MM.1S (cell line): ENCODE measurements at places on chromosomes 1 and 21.

DNA sequence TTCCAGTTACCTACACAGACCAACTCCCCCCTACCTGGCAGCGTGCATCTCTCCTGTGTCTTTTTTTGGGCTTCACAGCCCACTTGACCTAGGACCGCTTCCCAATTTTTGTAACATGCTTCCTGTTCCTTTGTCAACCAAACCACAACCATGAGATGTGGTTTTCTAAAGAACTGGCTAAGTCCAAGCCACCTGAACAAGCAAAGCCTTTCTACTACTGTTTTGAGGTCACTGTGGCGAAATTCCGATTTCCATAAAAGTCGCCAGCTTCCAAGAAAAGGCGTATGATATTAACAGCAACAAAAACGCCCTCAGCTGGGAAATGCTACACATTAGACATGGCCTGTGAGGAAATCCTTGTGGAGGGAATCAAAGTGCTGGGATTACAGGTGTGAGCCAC is 12.7 kb upstream of the AK2 start:
- DNase-seq, result no peak

DNA sequence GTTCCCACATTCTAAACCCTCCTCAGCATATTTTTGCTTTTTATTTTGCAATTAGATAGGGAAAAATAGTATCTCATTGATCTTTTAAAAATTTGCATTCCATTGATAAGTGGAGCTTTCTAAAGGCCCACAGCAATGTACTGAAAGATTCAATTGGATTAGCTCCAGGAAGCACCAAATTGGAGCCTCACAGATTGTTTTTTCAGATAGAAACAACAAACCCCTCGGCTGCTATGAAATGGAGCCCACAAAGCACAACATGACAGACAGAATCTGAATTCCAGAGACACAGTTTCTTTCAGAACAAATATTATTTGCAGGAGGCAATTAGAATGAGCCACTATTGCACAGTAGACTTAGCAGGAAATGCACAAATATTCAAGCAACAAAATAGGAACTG is 58.9 kb upstream of the KIF26B start:
- no peak for DNase-seq

DNA sequence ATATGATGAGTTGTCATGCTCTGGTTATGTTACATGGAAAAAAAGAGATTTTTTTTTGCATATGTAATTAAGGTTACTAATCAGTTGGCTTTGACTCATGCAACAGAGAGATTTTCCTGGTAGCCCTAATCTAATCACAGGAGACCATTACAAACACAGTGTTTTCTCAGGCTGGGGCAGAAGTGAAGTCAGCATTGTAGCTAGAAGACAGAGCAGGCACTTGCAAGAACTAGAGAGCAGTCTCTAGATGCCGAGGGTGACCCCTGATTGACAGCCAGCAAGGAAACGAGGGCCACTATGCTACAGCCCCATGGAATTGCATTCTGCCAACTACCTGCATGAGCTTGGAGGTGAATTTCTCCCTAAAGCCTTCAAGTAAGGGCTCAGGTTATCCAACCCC is 151.3 kb downstream of the RUNX1 start:
- DNase-seq, result no peak

DNA sequence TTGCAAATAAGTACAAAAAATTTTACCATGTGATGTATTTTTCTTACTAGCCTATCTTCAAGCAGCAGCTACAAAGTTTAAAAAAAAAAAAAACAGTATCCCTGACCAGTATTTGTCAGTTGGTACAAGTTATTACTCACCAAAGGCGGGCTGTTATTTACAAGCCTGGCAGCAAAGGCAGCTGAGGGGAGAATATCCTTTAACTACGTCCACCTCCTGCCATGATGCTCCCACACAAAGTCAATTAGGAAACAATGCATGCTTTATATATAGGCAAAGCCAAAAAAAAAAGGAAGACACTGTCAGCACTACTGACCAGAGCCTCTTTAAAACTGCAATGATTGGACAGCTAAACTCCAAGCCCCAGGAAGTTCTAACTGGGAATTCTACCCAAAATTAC is 13.7 kb downstream of the PSMA5 start:
- DNase-seq, result no peak

DNA sequence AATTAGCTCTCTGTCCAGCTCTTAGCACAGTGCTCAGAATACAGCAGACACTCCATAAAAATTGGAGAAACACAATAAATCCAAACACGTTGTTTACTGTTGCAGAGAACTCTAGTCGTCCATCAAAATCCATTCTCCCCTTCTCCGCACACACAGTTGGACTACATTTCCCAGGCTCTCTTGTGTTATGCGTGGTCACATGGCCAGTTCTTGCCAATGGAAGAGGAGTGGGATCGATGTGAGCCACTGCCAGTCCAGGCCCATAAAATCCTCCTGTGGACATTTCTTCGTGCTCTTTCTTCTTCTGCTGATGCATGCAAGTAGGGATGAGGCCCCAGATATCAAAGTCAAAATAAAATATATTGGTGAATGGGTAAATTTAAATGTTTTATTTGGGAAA is 114.3 kb upstream of the FMN2 start:
- DNase-seq, result no peak

DNA sequence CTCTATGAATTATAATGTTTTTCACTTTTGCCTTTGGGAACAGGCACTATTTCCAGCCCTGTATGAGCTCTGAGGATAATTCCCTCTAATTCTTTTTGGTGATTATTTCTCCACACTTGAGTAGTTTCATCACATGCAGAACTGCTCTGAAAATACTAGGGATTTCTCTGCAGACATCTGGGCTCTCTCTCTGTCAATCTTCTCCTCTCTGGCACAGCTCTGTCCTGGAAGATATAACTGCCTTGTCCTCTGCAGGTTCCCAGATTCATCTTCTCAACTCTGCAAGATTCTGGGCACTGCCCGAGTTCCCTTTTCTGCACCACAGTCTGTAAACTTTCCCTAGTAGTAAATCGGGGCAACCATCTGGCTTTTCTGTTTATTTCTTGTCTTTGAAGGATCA is 131.3 kb upstream of the FMN2 start:
- no peak for DNase-seq

- DNase-seq, result no peak
These were observed 273.7 kb upstream of the AJAP1 start for GRCh38 chr1:4380564-4381168.

- no peak for DNase-seq
These were observed 31.9 kb downstream of the GNPAT start for GRCh38 chr1:231272880-231273279.

DNA sequence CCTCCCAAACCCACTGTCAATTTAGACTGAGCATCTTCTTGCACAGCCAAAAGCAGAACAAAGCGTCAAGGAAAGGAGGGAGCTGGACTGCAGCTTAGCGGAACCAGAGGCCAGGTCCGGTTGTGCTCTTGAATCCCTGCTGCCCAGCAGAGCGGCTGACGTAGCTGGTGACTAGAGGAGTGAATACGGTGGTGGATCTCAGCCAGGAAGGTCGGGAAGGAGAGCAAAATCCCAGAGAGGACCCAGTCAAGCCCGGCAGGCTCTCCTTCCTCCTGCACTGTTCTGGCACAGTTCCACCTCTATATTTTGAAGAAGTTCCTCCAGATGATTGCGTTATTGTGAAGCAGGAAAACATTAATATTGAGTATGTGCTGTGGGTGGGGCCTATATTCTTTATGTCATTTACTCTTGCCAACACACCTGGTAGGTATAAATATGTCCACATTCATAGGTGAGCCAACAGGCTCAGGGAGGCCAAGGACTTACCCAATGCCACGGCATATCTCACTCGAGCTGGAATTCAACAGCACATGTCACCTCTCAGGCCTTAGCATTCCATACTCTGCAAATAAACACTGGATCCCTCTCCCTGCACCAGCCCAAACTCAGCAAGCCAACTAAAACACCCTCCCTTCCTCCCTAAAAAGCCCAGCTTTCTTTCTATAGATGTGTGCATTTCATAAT is 23.6 kb upstream of the ABCB10 start:
- DNase-seq, result no peak

- DNase-seq, result no peak
These were observed 8.9 kb downstream of the CSRP1 start for GRCh38 chr1:201497935-201498509.

DNA sequence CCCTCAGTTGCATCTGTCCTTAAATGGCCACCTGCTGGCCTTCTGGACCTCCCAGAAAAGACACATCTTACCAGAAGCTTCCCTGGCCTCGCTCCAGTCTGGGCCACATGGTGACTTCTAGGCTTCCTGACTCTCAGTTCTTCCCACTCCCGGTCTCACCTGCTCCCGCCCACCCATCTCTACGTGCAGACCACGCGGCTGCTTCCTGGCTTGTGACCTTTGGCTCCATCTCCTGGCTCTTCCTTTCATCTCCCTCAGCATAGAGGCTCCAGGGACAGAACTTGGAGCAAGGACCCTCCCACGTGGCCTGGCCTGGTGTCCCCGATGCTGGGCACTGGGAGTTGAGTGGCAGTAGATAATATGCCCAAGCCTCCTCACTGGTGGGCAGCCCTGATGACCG is 124.9 kb upstream of the IRF2BP2 start:
- no peak for DNase-seq

GRCh38 chr1:231757759-231758158 is 131.2 kb downstream of the DISC1 start:
- DNase-seq, result no peak

DNA sequence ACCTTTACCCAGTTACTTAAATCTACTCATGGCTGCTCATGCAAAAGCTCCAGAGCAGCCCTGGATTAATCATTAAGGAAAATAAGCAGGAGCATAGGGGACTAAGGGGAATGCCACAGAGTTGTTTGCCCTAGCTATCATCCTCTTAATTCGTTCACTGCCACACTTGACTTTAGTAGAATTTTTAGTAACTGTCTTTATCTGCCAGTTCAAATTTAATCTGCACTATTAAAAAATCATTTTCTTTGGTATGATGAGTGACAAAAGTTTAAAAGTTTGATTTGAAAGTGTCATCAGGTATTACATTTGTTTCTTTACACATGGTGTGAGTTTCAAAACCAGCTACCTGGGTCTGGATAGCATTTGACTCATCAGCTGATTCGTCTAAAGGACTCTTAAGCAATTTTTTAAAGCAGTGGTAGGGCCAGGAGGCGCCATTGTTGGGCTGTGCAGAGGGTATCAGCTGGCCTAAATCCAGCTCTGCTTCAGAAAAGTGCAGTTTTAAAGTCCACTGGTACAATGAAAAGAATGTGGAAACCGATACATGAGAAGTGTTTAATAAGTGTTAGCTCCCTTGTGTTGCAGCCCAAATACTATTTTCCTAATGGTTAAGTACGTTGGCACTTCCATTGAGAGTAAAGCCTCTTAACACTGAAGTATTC is 69.9 kb upstream of the DR1 start:
- DNase-seq, result no peak
